ENCODE measurements at places on chromosomes 7 and 10.

GRCh38 chr7:63012633-63013183 lies 985.9 kb upstream of the ZNF722 start:
- DNase-seq = no peak

- DNase-seq = no peak
These were observed 1.4 kb downstream of the KBTBD2 start for GRCh38 chr7:32890010-32890792.

DNA sequence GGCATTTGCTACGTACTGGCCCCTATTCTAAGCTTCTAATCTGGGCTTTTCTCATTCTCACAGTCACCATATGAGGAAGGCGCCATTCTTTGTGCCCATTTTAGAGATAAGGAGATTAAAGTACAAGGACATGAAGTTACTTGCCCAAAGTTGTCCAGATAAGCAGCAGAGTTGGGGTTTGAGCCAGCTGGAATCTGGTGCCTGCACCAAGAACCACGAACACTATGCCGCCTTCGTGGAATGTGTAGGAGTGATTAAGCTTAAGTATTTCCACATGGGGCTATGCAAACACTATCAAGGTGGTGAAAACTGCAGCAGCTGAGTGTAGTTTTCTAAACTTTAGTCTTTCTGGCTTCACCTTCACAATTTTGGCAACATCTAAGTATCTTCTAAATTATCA lies 342.7 kb upstream of the ETV1 start:
- no peak for DNase-seq

- no peak for DNase-seq
These were observed 204.3 kb downstream of the PTEN start for GRCh38 chr10:88067737-88068136.

DNA sequence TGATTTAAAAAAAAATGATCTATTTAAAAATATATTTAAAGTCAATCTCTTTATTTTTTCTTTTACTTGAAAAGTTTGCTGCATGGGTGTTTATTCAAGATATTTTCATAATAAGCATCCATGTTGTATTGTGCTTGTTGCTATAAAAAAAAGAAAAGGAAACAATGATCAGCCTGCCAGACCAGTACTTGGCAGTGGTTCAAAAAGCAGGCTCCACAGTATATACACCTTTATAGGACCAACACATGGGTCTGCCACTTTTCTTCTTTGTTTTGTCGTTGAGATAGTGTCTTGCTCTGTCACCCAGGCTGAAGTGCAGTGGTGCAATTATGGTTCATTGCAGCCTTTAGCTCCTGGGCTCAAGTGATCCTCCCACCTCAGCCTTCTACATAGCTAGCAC lies 228.0 kb downstream of the TWIST1 start:
- DNase-seq = no peak

- no peak for DNase-seq
These were observed 219.0 kb downstream of the TRIL start for GRCh38 chr7:28739128-28739527.

DNA sequence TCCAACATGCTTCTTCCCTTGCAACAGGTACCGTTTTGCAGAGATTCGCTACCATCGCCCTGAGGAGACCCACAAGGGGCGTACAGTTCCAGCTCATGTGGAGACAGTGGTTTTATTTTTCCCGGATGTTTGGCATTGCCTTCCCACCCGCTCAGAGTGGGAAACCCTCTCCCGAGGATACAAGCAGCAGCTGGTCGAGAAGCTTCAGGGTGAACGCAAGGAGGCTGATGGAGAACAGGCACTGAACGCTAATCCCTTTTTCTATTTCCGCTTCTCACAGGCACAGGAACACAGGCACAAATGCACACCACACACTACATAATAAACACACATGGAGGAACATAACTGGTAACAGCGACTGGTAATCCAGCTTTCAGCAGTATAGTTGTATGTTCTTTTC lies 35.2 kb downstream of the CCAR1 start:
- no peak for DNase-seq

DNA sequence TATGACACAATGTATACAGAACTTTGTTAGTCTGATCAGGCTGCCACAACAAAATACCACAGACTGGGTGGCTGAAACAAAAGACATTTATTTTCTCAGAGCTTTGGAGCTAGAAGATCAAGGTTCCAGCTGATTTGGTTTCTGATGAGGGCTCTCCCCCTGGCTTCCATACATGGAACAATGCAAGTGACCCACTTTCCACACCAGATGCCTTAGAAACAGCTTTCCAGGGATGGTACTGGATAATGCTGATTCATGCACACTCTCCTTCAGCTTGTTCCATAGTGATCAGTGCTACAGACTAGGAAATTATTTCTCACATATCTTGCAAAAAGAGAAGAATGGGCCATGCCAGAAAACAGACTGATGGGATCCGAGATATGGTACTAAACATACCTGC lies 1274.9 kb upstream of the SORCS1 start:
- DNase-seq = no peak

GRCh38 chr7:95209276-95209675 lies 115.1 kb downstream of the PON1 start:
- DNase-seq = no peak

Measured in Caki2 (cell line).